ENCODE measurements at places on chromosomes 13 and 19.

DNA sequence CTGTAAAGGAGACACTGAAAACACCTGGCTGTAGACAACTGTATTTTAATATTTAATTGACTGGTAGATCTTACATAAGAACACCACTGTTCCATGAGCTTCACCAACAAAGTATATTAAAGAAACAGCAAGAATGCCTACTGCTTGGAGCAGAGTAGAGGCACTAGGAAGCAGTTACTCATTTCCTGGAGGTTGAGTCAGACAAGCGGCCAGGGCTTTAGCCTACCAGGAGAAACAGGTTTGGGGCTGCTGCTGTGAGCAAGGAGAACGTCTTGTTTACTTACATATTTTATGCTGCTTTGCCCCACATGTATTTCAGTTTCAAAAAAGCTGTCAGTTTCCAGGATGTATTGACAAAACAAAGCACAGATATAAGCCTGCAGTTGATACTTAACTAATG is 33.4 kb downstream of the ALG5 start:
- H3K4me1 ChIP-seq: peaks cover 10% of the 10 kb centered on the region
- H3K36me3 ChIP-seq: peaks cover 41% of the 10 kb centered on the region
- H3K27ac ChIP-seq: peak overlapping the region; percentile 33

- H3K36me3 ChIP-seq: peaks cover 2% of the 10 kb centered on the region
- no peaks in the 10 kb centered on the region for H3K27me3 ChIP-seq
- no peak overlapping the region for H3K27ac ChIP-seq
- no peak for DNase-seq
- no peak overlapping the region for H3K4me3 ChIP-seq
- H3K4me1 ChIP-seq: peaks cover 15% of the 10 kb centered on the region
Measured at GRCh38 chr19:14480700-14481079, 5.5 kb upstream of the PTGER1 start.

DNA sequence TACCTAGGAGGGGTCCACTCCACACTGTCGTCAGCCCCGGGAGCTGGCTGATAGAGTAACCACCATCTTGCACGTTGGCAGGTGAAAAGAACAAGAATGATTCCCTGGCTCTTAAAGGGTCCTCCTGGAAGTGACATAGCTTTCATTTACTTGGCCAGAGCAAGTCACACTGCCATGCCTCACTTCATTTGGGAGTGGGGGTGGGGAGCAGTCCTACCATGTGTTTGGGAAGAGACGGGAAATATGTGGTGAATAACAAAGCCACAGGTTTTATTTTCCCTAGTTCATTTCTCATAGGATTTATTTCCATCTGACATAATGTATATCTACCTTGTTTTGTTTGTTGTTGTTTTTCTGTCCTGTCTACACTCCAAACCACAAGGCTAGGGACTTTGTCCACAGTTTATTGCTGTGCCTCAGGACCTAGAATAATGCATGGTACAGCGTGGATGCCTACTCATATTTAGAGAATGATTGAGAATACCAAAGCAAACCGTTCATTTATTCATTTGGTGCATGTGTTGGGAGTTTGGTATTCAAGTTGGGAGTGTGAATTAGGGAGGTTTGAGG is 26.8 kb downstream of the UBAC2 start:
- H3K4me3 ChIP-seq: no peak overlapping the region
- peaks cover 37% of the 10 kb centered on the region for H3K36me3 ChIP-seq
- DNase-seq: no peak
- peaks cover 72% of the 10 kb centered on the region for H3K4me1 ChIP-seq

GRCh38 chr13:91381371-91381770 is 17.1 kb upstream of the GPC5 start:
- H3K4me3 ChIP-seq: no peak overlapping the region
- H3K27ac ChIP-seq: no peak overlapping the region
- no peaks in the 10 kb centered on the region for H3K4me1 ChIP-seq

GRCh38 chr13:81487151-81487550 is 1146.2 kb upstream of the SPRY2 start:
- H3K27me3 ChIP-seq: no peaks in the 10 kb centered on the region
- no peaks in the 10 kb centered on the region for H3K36me3 ChIP-seq
- H3K4me3 ChIP-seq: no peak overlapping the region
- DNase-seq: no peak
